ENCODE measurements at places on chromosomes 13 and 19.

DNA sequence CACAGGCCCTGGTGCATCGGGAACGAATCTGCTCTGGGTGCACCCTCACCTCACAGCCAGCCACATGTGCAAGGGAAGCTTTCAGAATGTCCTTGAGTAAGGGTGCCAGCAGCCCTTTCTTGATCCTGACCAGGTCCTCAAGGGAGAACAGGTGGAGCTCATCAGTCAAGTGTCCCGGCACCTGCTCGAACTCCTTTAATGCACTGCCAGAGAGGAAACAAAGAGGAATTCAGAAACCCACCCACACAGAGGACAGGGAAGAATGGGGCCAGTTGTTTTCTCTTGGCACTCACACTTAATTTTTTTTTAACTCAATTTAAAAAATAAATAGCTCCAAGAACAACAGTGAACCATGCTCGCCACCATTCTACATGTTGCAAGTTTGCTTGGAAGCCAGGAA, 41.7 kb downstream of the RUBCNL start:
- no peak for DNase-seq

GRCh38 chr13:114324334-114324733, 10.0 kb downstream of the CHAMP1 start:
- no peak for DNase-seq

DNA sequence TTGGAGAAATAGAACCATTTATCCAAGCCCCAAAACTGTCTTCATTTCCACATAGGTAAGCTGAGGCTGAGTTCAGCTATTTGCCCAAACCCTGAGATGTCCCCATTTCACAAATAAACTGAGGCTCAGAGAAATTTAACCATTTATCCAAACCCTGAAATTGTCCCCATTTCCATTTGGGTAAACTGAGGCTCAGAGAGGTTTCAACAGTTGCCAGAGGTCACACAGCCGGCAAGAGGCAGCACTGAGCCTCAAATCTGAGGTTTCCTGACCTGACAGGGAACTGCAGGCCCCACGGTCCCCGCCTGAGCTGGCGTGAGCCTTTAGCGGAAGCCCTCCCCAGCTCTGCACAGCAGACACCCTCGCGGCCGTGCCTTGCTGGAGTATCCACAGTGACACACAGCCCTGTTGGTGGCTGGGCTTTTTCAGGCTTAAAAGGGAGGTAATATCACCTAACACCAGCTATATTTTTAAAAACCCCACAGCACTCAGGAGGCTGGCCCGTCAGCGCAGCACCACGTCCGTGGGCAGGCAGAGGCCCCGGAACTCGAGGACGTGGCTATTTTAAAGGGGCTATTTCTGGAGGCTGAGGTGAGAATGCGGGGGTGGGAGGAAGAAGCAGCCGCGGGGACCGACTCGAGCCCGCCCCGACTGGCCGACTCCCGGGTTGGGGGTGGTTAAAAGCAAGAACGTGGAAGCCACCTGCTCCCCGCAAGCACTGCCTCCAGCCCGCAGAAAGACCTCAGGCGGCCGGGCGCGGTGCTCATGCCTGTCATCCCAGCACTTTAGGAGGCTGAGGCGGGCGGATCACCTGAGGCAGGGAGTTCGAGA, 18.5 kb downstream of the PTPRS start:
- no peak for DNase-seq

- no peak for DNase-seq
Observed at GRCh38 chr19:52665529-52665928, 27.4 kb upstream of the ZNF83 start.

Data from pancreas (tissue), 10 donors.